Type B pancreatic cell (in vitro differentiated cells): ENCODE measurements at places on chromosomes 11 and 22. TPM values are rescaled to one million over a fixed set of nuclear protein-coding genes. Genes with fewer than 3 reads are reported as not detected.
A peak's percentile ranks its signal among the peaks of the same experiment; 100 is the strongest.

PRCP gene
- total RNA-seq = 61.1 and 77.5 TPM in 2 replicates

IRF7 gene
- 16.4 and 20.5 TPM in 2 replicates for total RNA-seq

DNA sequence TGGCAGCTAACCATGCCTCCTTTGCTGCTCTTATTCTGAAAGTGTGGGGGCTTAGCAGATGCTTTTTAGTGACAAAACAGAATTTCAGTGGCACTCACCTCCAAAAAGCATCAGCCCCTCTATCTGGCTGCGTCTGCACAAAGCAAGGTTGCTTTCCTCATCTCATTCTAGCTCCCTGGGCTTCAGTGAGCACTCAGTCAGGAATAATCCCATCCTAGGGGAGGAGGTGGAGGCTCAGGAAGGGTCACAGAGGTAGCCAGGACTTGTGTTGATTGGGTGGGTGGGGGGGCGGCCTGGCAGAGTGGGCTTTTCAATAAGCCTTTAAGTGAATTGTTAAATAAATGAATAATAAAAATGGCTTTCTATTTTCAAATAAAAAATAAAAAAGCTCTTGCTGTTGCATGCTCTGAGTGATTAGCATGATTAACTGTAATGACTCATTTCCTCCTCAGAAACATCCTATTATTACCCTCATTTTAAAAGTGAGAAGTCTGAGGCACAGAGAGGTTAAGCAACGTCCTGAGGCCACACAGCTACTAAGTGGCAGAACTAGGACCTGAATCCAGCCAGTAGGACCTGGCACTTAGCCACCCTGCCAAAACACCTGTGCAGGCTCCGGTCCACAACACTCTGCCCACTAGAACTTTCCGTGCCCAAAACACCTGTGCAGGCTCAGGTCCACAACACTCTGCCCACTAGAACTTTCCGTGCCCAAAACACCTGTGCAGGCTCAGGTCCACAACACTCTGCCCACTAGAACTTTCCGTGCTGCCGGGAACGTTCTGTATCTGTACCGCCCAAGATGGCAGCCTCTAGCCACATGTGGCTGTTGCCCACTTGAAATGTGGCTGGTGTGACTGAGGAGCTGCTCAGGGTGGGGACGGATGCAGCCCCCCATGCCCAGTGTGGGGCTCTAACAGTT lies 5.5 kb downstream of the B3GAT1 start:
- DNase-seq = no peak

- DNase-seq = no peak
Observed at GRCh38 chr11:37370817-37371216, 772.8 kb upstream of the RAG2 start.

GRCh38 chr22:47299863-47300697 lies 537.6 kb downstream of the TBC1D22A start:
- peak; percentile 47 for DNase-seq

DNA sequence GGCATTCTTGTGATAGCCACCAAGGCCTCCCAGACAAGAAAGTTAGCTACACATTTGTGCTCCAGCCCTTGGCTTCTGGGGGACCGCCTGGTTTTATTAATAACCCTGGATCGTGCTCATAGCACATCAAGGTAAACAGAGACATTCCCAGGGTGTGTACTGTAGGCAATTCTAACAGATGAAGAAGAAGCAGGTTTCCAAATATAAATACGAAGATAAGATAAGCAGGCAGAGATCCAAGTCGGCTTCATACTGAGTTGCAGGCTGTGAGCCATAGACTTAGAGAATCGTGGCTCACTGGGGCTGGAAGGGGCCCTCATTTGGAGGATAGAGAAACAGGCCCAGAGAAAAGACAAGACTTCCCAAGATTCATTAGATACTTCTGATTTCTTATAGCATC lies 131.4 kb downstream of the TENM4 start:
- DNase-seq = no peak

DNA sequence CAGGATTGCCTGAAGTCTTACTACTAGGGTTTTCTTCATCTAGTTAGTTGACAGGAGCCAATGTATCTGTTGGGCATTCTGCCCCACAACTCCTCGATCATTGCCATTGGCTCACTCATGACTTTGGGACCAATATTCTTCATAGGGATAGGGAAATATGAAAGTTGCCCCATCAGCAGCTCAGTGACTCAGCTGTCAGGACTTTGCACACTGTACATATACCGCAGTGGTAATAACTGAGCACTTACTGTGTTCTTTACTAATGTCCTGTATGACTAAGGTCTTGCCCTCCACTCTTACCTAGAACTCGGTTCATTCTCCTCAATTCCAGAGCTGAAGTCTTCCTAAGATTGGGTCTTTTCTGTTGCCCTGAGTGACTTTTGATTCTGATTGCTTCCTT lies 46.8 kb upstream of the PGR start:
- no peak for DNase-seq

DNA sequence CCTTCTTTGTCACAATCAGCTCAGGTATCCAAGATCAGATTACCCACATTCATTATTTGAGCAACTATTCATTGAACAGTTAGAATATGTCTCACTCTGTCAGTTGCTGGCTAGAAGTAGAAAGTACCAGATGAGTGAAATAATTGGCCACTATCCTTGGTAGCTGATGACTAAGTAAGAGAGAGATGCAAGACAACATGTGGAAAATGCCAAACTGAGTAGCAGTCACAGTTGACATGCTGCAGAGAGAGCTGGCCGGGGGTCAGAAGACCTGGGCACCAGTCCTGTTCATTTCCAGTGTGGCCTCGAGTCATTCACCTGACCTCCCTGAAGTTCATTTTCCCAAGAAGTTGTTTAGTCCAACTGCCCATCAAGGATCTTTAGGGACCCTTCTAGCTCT lies 22.5 kb upstream of the SMIM35 start:
- no peak for DNase-seq

YPEL1 gene
- total RNA-seq = 7.8 and 19.3 TPM in 2 replicates

GRCh38 chr11:107999759-108000455 lies 8.8 kb upstream of the CUL5 start:
- no peak for DNase-seq

SCARF2 gene
- 4.2 and 21.7 TPM in 2 replicates for total RNA-seq

DNA sequence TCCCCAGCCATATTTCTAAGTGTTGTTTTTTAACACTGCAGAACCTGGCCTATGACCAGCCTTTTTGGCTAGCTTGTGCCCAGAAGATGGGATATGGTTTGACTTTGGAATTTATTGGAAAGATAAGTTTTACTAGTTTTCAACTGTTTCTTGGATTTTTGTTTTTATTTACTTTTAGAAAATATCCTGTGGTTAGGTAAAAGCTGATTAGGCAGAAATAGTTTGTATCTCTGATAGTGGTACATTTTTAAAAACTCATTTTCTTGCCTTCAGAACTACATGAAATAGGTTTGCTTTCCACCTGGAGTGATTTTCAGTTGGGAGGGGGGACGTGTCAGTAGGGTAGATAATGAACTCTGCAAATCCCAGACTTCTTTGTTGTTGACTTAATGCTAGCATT lies 91.3 kb upstream of the RASSF10 start:
- no peak for DNase-seq

HBG2 gene
- total RNA-seq = not detected in 2 replicates

SLC16A8 gene
- not detected in 2 replicates for total RNA-seq

DNA sequence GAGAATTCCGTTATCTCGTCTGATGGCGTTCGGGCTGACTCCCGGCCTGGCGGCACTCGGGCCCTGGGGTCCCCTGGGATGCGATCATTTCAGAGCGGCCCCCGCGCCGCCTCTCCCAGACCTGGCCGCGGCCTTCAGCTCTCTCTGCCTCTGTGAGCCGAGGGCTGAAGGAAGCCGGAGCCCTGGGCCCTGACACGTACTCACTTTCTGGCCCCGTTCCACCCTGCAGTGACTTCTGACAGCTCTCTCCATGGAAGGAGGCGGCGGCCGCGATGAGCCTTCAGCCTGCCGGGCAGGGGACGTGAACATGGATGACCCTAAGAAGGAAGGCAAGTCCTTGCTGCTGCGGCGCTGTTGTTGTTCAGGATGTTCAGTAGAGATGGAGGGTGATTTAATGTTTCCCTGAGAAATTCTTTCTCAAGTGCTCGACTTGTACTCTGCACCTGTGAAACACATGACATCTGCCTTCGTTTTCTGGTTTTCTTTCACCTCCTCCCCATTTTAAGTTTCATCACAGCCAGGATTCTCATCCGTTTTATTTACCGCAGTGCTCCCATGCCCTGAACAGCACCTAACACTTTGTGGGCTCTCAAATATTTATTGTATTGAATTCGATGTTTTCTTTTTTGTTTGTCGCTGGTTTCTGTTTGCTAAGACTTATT lies 612 bp downstream of the GTSE1 start:
- no peak for DNase-seq

DNA sequence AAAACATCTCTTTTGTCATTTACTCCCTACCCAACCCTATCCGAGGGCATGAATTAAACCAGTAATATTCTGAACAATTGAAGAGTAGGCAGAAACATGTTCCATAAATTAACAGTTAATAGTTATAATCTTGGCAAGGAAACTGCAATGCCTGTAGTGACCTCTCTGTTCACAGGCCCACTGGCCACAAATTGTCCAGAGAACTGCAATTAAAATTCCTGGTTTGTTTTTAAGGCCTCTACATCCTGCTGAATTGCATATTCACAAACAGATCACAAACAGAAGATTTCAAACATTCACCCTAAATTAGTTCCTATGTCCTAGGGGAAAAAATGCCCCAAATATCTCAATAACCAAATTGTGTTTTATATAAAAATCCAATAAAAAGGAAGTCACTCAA lies 143.2 kb upstream of the TRPC6 start:
- DNase-seq = no peak

APOL4 gene
- total RNA-seq = 0.67 and 1.4 TPM in 2 replicates

ANKRD13D gene
- total RNA-seq = 70.5 and 80.9 TPM in 2 replicates

DNA sequence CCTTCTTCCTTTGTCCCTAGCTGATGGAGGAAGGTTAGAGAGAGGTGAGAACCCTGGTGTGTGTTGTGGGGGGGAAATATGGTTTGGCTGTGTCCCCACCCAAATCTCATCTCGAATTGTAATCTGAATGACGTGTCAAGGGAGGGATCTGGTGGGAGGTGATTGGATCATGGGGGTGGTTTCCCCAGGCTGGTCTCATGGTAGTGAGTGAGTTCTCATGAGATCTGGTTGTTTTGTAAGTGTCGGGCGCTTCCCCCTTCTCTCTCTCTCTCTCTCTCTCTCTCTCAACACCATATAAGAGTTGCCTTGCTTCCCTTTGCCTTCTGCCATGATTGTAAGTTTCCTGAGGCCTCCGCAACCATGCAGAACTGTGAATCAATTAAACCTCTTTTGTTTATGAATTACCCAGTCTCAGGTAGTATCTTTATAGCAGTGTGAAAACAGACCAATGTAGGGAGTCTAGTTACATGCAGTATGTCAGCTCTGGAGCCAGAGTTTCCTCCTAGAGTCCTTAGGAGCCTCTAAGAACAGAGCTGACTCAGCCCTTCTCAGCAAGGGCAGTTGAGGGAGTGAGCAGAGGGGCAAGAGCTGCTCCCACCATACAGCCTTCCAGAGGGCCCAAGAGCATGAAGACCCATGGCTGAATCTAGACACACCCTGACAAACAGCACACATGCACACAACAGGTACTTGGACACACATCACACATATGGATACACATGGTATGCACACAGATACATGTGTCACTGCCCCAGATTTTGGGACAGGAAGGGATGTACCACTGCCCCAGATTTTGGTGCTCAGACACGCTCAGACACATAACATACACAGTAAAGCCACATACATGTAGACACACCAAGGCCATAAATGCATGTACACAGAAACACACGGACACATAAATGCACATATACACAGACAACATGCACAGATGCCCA lies 12.9 kb upstream of the LRRC32 start:
- no peak for DNase-seq

BTG4 gene
- not detected in 2 replicates for total RNA-seq

- no peak for DNase-seq
Observed at GRCh38 chr11:42175203-42175602, 715.8 kb upstream of the LRRC4C start.

DNA sequence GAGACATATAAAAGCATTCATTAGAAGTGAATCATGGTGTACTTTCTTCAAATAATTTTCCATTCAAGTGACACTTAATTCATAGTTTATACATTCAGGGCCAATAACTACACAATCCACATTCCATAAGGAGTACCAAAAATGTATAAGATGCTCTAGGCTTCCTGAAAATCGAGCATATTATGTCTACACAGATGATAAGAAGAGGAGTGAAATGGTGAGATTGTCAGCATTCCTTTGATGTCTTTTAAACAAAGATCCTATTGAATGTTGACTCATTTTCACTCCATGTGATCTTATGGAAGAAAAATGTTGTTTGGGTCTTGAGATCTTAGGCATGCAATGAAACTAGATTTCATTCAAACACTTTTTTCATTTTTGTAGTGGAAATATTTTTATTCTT lies 843.2 kb downstream of the KCNA4 start:
- no peak for DNase-seq

GRCh38 chr11:8285228-8285627 lies 21.6 kb upstream of the LMO1 start:
- peak; percentile 37 for DNase-seq

DNA sequence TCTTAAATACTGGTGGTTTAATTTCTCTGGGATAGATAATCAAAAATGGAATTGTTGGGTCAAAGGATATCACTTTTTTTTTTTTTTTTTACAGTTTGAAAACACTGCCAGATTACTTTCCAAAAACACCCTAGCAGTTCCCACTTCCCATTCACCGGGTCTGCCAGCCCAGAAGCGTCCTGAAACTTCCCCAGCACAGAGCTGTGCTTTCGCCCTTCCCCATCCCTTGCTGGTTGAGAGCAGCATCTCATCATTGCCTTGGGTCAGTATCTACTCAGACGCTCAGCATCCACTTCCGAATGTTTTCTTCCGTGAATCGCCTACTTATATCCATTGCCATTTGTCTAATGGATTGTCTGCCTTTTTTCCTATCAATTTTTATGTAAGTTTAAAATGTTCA lies 5.5 kb downstream of the CERK start:
- DNase-seq = no peak

OTOG gene
- 0.21 and 1.5 TPM in 2 replicates for total RNA-seq

PEX16 gene
- 21.7 and 26.7 TPM in 2 replicates for total RNA-seq
